ENCODE measurements at places on chromosomes 7 and 10. TPM values are rescaled to one million over a fixed set of nuclear protein-coding genes. Genes with fewer than 3 reads are reported as not detected.
A peak's percentile ranks its signal among the peaks of the same experiment; 100 is the strongest.

DNA sequence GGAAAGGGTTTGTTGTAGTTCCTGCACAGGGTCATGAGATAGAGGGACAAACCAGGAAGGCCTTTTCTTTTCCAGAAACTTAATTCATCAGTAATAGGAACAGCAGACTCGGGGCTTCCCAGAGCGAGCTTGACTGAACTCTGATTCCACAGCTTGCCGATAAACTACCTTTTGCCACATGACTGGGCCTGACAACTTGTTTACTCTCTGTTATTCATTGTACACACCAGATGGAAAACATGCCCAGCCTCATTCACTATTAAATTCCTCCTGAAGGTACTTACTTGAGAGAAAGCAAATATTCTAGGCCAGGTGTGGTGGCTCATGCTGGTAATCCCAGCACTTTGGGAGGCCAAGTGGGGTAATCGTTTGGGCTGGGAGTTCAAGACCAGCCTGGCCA lies 77.1 kb upstream of the FGFR2 start:
- DNase-seq = no peak
- peaks cover 10% of the 10 kb centered on the region for H3K4me1 ChIP-seq

DNA sequence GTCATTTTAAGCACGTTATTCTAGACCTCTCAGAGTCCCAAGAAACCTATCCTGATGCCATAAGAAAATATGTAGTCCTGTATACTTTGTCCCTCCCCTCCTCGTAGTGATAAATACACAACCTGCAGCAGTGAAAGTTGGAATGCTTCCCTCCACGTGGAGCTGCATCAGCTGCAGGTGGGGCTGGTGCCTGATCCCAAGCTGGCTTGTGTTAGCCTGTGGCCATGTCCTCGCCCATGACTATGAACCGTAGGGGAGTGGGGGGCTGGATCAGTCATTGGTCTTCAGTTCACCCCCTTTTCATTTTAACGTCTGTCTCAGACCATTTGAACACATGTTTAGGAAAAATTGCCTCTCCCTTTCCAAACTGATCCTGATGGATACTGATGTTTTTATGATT lies 171.4 kb upstream of the HABP2 start:
- no peak for DNase-seq
- H3K36me3 ChIP-seq = no peaks in the 10 kb centered on the region
- H3K27ac ChIP-seq = no peak overlapping the region
- H3K4me3 ChIP-seq = no peak overlapping the region
- peaks cover 40% of the 10 kb centered on the region for H3K4me1 ChIP-seq
- no peaks in the 10 kb centered on the region for H3K27me3 ChIP-seq

SFMBT2 gene
- total RNA-seq = 10.2 TPM

- no peaks in the 10 kb centered on the region for H3K27me3 ChIP-seq
- DNase-seq = no peak
- no peak overlapping the region for H3K27ac ChIP-seq
These were observed 514.8 kb downstream of the DNAJB6 start for GRCh38 chr7:157851501-157852067.

GRCh38 chr7:52270301-52270700 lies 765.1 kb upstream of the POM121L12 start:
- H3K36me3 ChIP-seq = no peaks in the 10 kb centered on the region
- H3K4me1 ChIP-seq = no peaks in the 10 kb centered on the region

CPVL gene
- 8.0 TPM for total RNA-seq

NPFFR1 gene
- not detected for total RNA-seq

DNA sequence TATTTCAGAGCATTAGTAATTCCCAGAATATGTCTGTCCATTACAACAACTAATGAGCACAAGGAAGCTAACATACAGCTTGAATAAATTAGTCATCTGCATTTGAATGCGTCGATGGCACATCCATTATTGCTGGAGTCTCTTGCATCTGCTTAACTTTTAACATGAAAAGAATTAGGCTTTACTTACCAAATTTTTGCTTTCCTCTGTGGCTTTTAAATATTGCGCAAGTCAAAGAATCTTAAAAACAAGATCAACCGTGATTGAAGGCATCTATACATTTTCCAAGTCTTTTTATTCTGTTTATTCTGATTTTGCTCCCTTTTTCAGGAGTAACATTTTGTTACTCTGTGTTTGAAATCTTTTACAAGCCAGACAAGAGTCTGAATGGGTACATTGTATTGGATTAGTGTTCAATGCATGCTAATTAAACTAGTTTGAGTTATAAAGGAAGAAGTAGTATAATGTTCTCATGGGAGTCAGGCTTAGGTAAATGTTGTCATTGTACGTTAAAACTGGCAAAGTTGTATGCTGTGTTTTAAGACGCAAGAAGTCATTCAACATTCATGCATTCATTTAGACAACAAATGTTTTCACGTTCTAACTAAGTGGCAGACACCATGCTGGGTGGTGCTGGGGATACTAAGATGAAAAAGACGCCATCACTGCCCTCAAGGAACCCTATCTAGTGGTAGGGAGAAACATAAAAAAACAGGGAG lies 4.0 kb upstream of the CACNB2 start:
- H3K4me1 ChIP-seq = peaks cover 8% of the 10 kb centered on the region
- no peak for DNase-seq
- H3K36me3 ChIP-seq = no peaks in the 10 kb centered on the region
- H3K27ac ChIP-seq = no peak overlapping the region
- peaks cover 14% of the 10 kb centered on the region for H3K27me3 ChIP-seq

DNA sequence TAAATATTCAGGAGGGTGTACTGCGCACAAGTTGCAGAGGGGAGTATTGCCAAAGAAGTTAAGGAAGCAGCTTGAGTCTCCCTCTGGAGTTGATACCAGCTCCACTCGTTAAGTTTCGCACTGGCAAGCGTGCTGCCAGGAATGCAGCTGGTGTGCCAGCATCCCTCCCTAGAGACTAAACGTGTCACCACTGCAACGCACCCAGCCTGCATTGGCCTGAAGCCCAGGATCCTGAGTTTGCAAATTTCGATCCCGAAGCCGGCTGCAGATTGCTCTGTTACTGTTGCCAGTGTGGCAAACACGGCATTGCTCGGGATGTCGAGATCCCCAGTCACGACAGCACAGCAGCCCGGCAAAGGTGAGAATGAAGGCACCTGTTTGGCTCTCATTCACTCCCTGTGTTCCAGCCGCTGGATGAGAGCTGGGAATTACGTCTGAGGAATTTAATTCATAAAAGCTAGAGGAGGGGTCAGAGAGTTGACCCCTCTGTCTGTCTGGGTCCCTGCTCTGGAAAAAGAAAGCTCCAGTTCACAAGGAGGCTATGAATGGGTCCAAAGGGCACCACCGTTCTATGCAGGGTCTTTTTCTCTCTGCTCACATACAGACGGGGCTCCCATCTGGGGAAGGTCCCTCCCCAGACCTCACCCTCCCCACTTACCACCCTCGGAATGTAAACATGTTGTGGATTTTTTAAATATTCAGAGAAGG lies 61.0 kb downstream of the NRP1 start:
- H3K27ac ChIP-seq = peak overlapping the region; percentile 81
- no peaks in the 10 kb centered on the region for H3K27me3 ChIP-seq
- peaks cover 72% of the 10 kb centered on the region for H3K4me1 ChIP-seq
- peak overlapping the region; percentile 57 for H3K4me3 ChIP-seq
- peak; percentile 93 for DNase-seq
- H3K36me3 ChIP-seq = peaks cover 7% of the 10 kb centered on the region

GRCh38 chr10:17001961-17002749 lies 127.5 kb downstream of the CUBN start:
- no peaks in the 10 kb centered on the region for H3K27me3 ChIP-seq
- no peaks in the 10 kb centered on the region for H3K36me3 ChIP-seq
- peak overlapping the region; percentile 75 for H3K27ac ChIP-seq
- peak; percentile 91 for DNase-seq
- peaks cover 57% of the 10 kb centered on the region for H3K4me1 ChIP-seq
- no peak overlapping the region for H3K4me3 ChIP-seq

TMEM178B gene
- total RNA-seq = 1.3 TPM

- no peaks in the 10 kb centered on the region for H3K36me3 ChIP-seq
- no peak overlapping the region for H3K27ac ChIP-seq
- peaks cover 3% of the 10 kb centered on the region for H3K4me1 ChIP-seq
- no peak for DNase-seq
These were observed 263.4 kb upstream of the GRB10 start for GRCh38 chr7:51046103-51046466.

DNA sequence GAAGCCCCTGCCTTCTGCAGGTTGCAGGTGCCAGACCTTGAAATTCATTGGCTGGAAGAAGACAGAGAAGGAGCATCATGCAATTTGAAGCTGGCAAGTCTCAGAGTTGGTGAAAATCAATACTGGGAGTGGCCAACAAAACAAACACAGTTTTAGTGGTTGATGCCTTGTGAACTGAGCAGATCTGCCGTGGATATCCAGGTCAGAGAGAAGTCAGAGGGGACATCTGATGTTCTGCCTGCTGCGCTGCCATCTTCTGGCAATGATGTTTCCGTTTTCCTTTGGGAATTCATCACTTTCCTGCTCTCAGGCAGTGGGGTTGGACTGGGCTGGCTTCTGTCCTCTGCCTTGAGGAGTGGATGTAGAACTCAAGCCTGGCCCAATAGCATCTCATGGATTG lies 132.0 kb downstream of the RPS24 start:
- no peak overlapping the region for H3K27ac ChIP-seq
- H3K4me3 ChIP-seq = no peak overlapping the region
- H3K4me1 ChIP-seq = no peaks in the 10 kb centered on the region

ZC3HAV1L gene
- 10.8 TPM for total RNA-seq

DNA sequence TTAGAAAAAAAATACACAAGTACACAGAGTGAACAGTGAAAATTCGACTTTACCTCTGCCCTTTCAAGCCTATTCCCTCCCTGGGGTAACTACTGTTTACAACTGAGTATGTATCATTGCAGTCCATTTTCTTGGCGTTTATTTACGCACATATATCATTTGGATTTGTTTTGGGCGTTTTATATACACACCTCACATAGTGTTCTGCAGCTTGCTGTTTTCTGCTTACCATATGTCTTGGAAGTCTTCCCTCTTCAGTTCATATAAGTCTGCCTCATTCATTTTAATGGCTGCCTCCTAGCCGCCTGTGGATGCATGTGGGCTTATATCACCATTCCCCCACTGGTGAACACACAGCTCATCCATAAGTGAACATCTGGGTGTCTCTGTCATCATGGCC lies 41.6 kb upstream of the COL13A1 start:
- H3K27ac ChIP-seq = no peak overlapping the region
- no peak overlapping the region for H3K4me3 ChIP-seq
- H3K36me3 ChIP-seq = no peaks in the 10 kb centered on the region
- H3K27me3 ChIP-seq = no peaks in the 10 kb centered on the region
- DNase-seq = no peak

ACHE gene
- total RNA-seq = 3.9 TPM

GRCh38 chr10:131833446-131834080 lies 67.2 kb upstream of the PPP2R2D start:
- H3K36me3 ChIP-seq = no peaks in the 10 kb centered on the region
- no peaks in the 10 kb centered on the region for H3K4me1 ChIP-seq
- no peaks in the 10 kb centered on the region for H3K27me3 ChIP-seq

PRRT4 gene
- 1.8 TPM for total RNA-seq

GRCh38 chr7:118114175-118114574 lies 69.8 kb upstream of the LSM8 start:
- no peaks in the 10 kb centered on the region for H3K4me1 ChIP-seq
- H3K36me3 ChIP-seq = no peaks in the 10 kb centered on the region
- H3K27ac ChIP-seq = no peak overlapping the region
- no peak overlapping the region for H3K4me3 ChIP-seq
- no peaks in the 10 kb centered on the region for H3K27me3 ChIP-seq

MPP7 gene
- 30.3 TPM for total RNA-seq

CADPS2 gene
- total RNA-seq = 27.3 TPM

- peaks cover 26% of the 10 kb centered on the region for H3K4me1 ChIP-seq
- DNase-seq = no peak
- no peaks in the 10 kb centered on the region for H3K36me3 ChIP-seq
These were observed 22.5 kb upstream of the VAX1 start for GRCh38 chr10:117160567-117160966.

DNA sequence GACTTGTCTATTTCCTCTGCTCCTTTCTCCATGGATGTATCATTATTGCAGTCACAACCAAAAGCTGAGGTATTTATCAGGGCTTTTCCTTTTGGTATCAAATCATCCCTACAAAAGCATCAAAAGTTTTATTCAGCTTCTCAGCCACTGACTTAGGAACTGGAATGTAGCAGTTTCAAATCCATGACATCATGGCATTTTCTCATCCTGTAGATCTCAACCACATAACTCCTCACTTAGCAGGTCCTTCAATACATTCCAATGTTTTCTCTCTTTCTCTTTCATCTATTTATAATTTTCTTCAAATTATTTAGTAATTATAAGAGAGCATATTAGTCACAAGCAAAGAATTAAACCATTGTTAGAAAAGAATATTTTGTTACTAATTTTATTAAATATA lies 537.4 kb upstream of the SORCS1 start:
- H3K27me3 ChIP-seq = no peaks in the 10 kb centered on the region
- H3K4me3 ChIP-seq = no peak overlapping the region
- H3K36me3 ChIP-seq = no peaks in the 10 kb centered on the region
- no peaks in the 10 kb centered on the region for H3K4me1 ChIP-seq
- H3K27ac ChIP-seq = no peak overlapping the region

- no peak overlapping the region for H3K4me3 ChIP-seq
- no peak overlapping the region for H3K27ac ChIP-seq
- H3K27me3 ChIP-seq = no peaks in the 10 kb centered on the region
- DNase-seq = no peak
- H3K36me3 ChIP-seq = peaks cover 72% of the 10 kb centered on the region
- peaks cover 6% of the 10 kb centered on the region for H3K4me1 ChIP-seq
These were observed 36.7 kb downstream of the ZC3HAV1 start for GRCh38 chr7:139072796-139073195.

LLCFC1 gene
- total RNA-seq = not detected

- no peak overlapping the region for H3K4me3 ChIP-seq
- H3K36me3 ChIP-seq = no peaks in the 10 kb centered on the region
- no peak for DNase-seq
These were observed 133.1 kb downstream of the CUBN start for GRCh38 chr10:16996530-16996964.

DNA sequence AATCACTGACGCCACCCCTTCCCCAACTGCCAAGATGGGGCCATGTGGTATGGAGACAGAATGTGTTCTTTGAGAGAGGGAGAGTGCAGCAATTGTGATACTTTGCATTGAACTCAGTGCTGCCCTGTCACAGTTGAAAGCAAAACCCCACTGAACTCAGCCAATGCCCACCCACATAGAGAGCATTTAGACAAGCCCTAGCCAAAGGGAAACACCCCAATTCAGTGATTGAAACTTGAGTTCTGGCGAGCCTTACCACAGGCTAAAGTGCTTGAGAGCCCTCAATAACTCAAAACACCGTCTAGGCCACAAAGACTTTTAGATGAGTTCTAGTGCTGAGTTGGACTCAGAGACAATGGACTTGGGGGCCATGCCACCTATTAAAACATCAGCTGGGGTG lies 751.9 kb upstream of the POT1 start:
- DNase-seq = no peak
- H3K4me3 ChIP-seq = no peak overlapping the region
- no peaks in the 10 kb centered on the region for H3K36me3 ChIP-seq
- no peak overlapping the region for H3K27ac ChIP-seq

DNA sequence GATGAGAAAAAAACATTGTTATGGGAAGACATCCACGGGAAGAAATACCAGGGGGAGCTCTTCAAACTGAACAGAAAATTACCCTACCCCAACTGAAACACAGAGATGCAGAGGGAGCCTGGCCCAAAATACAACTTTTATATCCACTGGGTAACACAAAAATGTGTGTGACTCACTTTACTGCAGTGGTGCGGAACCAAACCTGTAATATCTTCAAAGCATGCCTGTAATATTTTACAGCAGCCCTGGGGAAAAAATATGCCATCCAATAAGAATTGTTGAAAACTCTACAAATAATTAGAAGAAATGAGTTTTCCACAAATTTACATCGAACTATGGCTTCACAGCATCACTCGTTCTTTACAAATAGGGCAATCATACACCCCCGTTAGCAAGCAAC lies 49.8 kb upstream of the SRRM3 start:
- no peak overlapping the region for H3K4me3 ChIP-seq
- H3K27me3 ChIP-seq = no peaks in the 10 kb centered on the region
- no peak overlapping the region for H3K27ac ChIP-seq
- no peak for DNase-seq
- no peaks in the 10 kb centered on the region for H3K36me3 ChIP-seq
- no peaks in the 10 kb centered on the region for H3K4me1 ChIP-seq
